ENCODE measurements at places on chromosomes 2 and 18. TPM values are rescaled to one million over a fixed set of nuclear protein-coding genes. Genes with fewer than 3 reads are reported as not detected.

DSG1 gene
- not detected for total RNA-seq

DNA sequence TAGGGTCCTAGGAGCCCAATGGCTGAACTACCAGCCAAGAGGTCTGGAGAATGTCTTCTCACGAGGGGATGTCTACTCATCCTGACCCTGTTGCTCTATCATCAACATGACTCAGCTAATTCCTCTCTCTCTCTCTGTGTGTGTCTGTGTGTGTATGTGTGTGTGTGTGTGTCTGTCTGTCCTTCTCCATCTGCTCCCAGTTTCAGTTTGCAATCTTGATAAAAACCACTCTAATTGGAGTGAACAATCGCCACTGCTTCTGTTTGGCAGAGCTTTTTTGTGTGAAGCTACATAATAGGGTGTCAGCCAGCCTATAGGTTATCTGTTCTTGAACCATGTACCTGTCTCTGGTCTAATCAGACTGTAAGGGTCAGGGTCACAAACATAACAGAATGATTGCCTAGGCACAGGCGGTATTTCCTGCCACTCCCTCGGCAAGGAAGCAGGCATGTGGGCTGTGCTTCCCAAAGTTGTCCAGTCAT lies 219.8 kb downstream of the SH3BP4 start:
- DNase-seq: no peak

ELMOD3 gene
- total RNA-seq: 10.5 TPM

GRCh38 chr2:123051136-123051535 lies 974.0 kb upstream of the CNTNAP5 start:
- no peak for DNase-seq

DNA sequence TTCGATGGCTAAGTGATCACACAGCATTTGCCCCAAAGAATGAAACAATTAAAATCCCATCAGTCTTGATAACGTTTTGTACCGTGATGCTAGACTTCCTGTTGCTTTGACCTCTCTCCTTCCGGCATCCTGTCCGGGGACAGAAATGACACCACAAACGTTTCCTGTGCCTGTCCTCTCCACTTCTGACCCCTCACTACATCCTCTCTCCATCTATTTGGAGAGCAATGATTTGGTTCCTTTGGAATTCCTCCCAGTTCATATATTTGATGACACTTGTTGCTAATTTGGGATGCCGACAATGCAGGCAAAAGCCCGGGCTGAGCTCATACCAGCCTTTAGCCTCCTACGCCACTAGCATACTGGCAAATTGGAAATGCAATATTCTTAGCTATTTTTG lies 151.2 kb upstream of the CCDC68 start:
- DNase-seq: no peak

- no peak for DNase-seq
Observed at GRCh38 chr2:101440127-101440738, 34.7 kb downstream of the RFX8 start.

DNA sequence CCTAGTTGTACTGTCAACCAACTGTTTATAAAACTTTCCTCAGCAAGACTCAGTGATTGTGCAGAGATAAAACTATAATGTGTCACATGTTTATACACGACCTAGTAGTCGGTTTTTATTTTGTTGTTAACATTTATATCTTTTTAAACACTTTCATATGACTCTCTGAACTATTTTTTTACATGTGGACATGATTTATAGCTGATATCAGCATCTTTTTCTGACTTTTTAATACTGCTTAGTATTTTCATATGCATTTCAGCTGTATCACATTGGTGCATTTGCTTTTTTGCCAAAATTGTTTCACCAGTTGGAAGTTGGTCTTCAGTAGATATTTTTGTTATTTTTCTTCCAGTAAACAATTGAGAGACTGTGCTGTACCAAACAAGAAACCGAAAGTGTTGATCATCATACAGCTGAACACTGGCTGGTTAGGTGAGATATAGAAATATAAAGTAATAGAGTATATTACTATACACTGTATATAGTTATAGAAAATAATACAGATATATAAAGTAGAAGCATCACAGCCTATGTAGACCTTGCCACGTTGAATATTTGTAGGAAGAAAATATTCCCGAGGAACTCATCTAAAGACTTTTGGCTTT lies 154.2 kb downstream of the KCTD1 start:
- DNase-seq: no peak

GRCh38 chr2:239360008-239360407 lies 40.8 kb downstream of the HDAC4 start:
- no peak for DNase-seq

KCNJ3 gene
- not detected for total RNA-seq
